Pons (tissue), 1 donor: ENCODE measurements at places on chromosomes 2 and 18.
A peak's percentile ranks its signal among the peaks of the same experiment; 100 is the strongest.

GRCh38 chr18:53093636-53094035 is 753.6 kb downstream of the DCC start:
- peak; percentile 4 for DNase-seq

- DNase-seq, result no peak
Observed at GRCh38 chr18:63207143-63207790, 112.3 kb downstream of the BCL2 start.

DNA sequence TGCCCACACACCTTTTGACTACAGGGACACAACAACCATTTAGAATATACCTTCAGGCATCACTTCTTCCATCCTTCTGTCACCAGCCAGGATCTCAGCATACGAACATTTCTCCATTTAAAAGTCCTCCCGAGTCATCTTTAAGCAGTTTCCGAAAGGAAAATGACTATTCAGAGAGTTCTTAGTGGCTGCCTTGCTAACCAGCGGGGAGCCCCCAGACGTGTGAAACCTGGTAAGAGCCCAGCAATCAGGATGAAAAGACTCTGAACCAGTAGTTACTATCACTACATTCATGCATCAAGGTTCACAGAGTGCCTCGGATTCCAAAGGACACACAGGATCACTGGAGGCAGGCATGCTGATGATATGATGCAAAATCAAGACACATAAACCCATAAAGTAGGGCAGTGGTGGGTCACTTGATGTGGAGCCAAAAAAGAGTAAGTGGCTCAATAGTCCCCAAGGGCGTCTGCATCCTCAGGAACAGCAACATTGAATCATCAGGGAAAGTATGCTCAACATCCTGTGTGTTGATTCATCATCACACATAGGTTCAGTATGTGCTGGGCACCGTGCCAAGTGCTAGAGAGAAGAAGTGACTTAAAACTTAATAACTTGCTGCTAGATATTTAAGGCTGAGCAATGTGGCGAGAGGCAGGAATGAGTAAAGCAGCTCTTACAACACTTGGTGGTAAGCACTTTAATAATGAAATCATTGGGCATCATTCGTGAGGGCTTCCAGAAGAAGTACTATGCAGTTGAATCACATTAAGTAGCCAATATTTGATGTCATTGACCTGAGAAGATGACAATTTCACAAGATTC is 4.4 kb downstream of the CCL20 start:
- DNase-seq, result peak; percentile 28

GRCh38 chr2:190986221-190986953 is 27.6 kb downstream of the STAT1 start:
- DNase-seq, result no peak

GRCh38 chr2:23385351-23385747 is 370 bp downstream of the KLHL29 start:
- no peak for DNase-seq

GRCh38 chr18:13501543-13501887 is 224.8 kb downstream of the FAM210A start:
- no peak for DNase-seq

DNA sequence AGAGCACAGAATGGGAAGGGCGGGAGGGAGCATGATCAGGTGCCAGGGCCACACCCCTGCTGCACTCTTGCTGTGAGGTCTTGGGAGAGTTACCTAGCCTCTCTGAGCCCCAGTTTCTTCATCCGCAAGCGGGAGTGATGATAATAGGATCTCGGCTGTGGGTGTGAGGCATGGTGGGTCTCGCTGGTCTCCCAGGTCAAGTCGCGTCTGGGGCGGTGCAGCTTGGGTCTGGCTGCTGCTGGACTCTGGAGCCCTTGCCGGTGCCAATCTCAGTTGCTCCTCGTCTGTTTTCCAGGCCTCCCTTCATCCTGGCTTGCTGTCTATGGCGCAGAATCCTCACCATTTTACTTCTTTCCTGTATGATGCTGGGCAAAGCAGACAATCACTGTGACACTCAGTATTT is 130.3 kb upstream of the RAB12 start:
- DNase-seq, result no peak

GRCh38 chr2:15588329-15588919 is 3.2 kb upstream of the DDX1 start:
- DNase-seq, result peak; percentile 65

GRCh38 chr2:32005371-32005976 is 5.3 kb downstream of the MEMO1 start:
- DNase-seq, result no peak

DNA sequence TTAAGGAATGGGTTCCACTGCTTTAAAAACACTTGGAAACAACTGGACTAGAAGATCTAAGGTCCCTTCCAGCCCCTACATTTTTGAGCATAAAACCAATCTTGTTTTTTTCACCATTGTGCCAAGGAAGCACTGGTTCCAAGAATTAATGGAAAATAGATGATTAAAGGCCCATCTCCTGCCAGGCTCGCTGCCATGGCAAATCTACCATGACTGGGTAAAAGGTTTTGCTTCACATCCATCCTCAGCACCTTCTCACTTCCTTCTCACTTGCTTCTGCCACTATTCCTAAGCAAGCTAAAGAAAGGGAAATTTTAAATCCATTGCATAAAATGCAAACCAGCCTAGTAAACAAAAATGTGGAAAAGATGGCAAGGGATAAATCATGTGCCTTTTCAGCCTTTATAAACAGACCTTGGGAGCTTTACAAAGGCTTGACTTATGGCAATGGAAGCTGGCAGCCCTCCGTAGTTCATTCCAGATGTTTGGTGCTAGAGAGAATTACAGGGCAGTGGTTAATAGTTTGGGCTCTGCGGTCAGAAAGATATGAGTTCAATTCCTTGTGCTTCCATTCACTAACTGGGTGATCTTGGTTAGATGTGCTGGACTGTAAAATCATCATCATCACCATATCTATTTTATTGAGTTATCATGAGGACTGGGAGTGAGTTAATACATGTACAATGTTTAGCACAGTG is 27.0 kb upstream of the ST3GAL5 start:
- DNase-seq, result no peak

DNA sequence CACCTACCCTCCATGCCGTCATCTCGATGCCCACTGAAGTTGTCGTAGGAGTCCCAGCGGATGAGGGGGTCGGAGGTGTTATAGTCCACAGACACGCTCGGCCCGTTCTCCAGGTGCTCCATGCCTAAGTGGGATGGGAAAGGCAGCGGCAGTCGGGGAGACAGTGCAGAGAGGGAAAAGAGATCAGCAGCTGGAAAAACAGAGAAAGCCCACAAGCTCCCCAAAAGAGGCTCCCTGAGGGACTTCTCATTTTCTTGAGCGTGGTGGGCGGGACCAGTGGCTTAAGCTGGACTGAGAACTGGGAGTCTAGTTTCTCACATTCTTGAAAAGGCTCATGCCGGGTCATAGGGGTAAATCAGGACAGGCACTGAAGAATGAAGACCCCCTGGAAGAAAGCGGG is 121.9 kb downstream of the TNS1 start:
- no peak for DNase-seq

GRCh38 chr2:163266772-163267171 is 428.2 kb upstream of the KCNH7 start:
- no peak for DNase-seq

GRCh38 chr2:159175182-159175581 is 111.3 kb downstream of the WDSUB1 start:
- no peak for DNase-seq

- no peak for DNase-seq
Observed at GRCh38 chr2:220165401-220165800, 538.0 kb downstream of the SLC4A3 start.

DNA sequence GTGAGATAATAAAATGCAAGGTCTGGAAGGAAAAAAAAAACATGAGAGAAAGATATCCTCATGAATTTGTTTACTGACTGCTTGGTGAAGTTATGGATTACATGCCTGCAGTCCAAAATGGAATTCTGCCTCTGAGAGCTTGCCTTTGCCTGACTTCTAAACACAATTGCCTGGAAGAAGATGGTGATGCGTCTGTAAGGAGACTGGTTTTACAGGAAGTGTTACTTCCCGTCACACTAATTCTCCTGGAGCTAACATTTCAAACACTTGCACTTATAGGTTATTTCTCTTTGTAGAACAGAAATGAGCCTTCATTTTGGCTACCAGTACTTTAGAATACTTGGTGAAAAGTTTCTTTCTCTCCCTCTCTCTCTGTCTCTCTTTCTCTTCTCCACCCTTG is 884.3 kb downstream of the TSN start:
- DNase-seq, result no peak

DNA sequence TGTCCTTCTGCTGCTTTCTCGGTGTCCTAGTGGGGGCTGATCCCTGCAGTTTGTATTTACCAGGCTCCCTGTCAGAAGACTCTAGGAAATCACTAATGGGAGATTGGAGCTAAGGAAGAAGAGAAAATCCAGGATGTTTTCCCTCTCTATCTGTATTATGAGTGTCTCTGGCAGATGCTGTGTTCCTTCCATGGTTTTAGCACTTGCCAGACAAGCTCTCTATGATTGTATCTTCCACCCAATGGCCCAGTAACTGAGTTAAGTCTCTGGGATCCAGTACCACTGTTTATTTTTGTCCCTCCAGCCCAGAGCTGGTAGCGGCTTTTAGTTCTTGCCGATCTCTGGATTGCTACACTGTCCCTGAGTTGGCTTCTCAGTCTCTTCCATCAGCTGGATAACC is 494.8 kb upstream of the SLC39A10 start:
- DNase-seq, result no peak

- no peak for DNase-seq
Observed at GRCh38 chr2:141475801-141476200, 655.0 kb downstream of the LRP1B start.

DNA sequence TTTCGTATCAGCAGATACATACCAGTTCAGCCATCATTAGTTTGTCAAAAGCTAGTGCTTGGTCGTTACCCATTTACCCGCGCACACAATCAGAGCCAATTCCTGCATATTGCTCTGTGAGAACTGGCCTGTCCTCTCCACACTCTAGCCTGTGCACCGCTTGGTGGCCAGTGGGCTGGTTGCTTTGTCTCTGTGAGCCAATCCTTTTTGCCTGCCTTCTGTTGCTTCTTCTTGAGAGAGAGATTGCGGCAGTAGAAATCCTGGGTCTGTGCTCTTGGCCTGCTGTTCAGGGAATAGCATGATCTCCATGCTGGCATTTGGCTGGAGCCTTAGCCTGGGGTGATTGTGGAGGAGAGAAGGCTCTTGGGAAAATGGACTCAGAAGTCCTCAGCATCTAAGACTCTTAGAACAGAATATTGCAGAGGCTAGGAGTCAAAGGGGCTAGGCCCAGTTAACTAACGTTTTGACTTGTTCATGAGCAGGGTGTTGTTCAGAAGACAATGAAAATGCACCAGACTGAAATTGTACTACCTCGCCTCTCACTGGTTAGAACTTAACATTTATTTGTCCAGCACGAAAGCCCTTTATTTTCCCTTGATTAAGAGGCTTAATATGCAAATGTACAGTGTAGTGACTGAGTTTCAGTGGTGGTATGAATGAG is 37.1 kb downstream of the MAP4K4 start:
- DNase-seq, result peak; percentile 76

- DNase-seq, result no peak
Observed at GRCh38 chr2:119474371-119475224, 42.9 kb downstream of the TMEM37 start.

GRCh38 chr2:48709096-48710034 is 46.2 kb downstream of the LHCGR start:
- no peak for DNase-seq

DNA sequence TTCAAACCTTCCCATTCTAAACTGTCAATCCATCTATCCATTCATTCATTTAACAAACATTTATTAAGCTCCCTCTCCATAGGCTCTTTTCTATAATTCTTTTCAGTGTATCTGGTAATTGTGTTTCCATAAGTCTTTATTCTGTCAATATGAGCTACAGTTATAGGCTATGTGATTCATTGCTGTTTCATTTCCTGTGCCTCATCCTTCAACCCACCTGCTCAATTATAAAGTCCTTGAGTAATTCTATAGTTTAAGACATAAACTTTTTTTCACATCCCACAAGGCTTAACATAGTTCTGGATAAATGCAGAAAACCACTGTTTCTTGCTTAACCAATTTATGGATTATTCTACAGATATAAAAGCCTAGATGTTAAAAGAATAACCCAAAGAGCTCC is 84.2 kb upstream of the PIK3C3 start:
- DNase-seq, result no peak

DNA sequence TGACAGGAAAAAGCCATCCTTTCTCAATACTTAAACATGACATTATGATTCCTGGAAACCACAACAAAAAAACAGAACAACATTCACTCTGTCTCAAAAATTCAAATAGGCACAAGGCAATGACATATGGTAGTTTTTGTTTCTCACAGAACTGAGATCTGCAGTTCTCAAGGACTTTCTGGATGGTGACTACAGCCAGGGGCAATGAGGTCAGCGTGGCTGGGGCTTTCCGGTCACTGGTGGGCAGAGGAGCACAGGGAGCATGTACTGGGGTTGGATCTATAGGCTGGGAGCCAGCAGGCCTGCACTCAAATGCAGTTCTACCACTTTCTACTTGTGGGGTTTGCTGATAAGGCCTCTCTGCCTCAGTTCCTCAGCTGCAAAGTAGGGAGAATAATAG is 72.0 kb downstream of the CTAGE1 start:
- no peak for DNase-seq

DNA sequence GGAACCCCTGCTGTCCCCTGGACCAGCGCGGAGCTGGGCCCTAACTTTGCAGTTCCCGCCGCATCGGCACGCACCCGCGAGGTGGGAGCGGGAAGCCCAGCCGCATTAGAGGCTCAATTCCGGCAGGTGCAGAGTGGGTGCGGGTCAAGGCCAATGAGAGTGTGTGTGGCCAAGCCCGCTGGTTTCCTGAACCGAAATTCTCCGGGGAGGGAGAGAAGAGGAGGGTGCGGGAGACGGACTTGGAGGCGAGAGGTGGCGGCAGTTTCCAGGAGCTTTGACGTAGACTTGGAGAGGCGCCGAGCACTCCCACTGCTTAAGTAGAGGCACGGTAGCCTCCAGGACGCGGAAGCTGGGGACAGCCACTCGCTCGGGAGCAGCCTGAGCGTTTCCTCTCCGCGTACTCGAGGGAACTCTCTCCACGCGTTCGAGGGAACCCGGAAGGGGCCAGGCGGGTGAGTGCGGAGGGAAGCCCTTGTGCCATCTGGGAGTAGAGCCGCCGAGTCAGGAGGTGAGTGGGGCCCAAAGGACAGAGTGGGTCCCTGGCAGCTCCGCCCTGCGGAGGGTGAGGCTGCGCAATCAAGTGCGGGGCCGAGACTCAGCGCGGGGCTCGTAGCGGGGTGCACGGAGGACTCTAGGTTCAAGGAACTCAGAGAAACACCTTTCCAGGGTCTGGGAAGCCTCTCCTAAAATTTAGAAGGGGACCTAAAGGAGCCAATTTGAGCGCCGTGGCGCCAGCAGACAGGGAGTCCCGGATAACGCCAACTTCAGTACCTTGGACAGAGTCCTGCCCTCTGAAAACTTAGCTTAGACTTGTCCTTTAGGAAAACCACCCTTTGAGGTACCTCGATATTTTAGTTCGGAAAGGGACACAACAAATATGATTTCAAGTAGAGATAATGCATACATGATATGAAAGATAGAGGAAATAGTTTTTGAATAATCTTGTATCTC is at the start of gene FAM237A:
FAM237A (plus strand) TSS at position 413 of the 951 bp plus-strand sequence. CDS start 1,750 bp downstream, outside the sequence.
- DNase-seq, result no peak

DNA sequence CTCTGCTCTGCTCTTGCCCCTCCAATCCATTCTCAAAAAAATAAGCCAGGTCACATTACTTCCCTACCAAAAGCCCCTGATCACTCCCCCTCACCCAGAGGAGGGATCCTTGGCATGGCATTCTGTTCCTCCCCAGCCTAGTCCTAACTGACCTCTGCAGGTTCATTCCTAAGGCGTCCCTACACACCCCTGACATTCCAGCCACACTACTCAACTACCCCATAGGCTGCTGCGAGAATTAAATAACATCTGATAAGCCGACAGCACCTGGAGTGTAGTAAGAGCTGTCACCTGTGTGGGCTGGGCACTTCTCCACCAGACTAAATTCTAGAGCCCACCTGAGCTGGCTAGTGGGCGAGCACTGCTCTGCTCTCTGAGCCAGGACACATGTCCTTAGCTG is 44.7 kb upstream of the SLC1A4 start:
- DNase-seq, result no peak
